ENCODE measurements at places on chromosomes 2 and 18.

DNA sequence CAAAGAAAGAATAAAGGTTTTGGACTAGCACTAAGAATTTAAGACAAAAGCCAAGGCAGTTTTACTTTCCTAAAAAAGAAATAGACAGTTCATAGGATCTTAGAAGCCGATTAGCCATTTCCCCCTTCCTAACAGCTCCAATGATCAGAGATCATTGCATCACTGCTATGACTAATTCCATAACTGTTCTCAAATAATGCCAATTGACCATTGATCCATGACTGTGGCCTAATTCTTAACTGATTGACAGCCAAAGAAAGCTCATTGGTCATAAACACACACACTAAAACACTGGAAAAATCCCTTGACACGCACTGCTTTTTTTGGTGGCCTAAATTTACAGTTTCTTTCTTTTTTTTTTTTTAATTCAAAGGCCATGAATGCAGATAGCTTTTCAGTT is 345.0 kb upstream of the ACVR2A start:
- DNase-seq = no peak

DNA sequence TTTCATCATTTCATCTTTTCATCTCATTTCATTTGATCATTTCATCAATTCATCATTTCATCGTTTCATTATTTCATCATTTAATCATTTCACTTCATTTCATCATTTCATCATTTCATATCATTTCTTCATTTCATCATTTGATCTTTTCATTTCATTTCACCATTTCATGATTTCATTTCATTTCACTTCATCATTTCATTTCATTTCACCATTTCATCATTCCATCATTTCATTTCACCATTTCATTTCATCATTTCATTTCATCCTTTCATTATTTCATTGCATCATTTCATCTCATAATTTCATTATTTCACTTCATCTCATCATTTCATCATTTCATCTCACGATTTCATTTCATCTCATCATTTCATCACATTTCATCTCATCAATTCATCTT is 127.8 kb downstream of the ANKRD30BL start:
- no peak for DNase-seq

DNA sequence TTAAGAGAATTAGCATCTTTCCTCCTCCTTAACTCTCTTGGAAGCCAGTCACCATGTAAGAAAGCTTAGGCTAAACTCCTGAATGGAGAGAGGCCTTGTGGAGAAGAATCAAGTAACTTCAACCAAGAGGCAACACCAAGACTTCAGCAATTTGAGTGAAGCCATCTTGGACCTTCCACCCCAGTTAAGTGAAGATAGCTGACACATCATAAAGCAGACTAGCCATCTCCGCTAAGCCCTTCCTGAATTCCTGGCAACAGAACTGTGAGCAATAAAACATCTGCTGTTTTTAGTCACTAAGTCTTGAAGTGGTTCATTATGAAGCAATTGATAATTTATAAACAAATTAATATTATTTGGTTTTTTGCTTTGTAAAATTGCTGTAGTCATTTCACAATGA is 1.5 kb upstream of the ZNF397 start:
- DNase-seq = peak; percentile 36

GRCh38 chr2:189375842-189376241 is 65.4 kb upstream of the WDR75 start:
- DNase-seq = no peak

DNA sequence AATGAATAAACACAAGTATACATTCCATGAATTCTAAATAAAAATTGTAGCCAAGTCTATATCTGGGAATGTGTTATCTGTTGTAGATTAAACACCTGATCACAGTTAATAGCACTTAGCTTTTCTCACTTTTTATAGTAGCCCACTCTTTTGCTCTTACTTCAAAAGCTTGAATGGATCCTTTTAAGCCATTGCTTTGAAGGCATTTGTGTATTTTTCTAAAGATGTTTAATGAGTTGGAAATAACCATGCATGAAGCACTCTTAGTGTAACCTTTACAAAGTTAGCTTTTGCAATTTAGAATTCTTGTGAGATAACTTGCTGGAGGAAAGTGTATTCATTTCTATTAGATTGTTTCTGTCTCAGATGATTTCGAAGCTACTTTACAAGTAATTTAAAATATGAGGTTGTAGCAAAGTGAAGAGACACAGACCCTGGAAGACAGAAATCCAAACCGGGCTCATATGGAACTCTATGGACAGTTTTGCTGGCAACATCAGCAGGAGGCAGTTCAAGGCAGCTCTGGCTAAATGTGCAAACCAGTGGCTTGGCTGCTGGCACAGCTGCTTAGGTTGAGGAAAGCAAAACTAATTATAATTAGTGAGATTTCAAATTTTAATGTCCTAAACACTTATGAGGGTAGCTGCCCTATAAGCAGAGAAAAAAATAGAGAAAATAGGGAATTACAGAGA is 469.8 kb upstream of the ZEB2 start:
- no peak for DNase-seq

DNA sequence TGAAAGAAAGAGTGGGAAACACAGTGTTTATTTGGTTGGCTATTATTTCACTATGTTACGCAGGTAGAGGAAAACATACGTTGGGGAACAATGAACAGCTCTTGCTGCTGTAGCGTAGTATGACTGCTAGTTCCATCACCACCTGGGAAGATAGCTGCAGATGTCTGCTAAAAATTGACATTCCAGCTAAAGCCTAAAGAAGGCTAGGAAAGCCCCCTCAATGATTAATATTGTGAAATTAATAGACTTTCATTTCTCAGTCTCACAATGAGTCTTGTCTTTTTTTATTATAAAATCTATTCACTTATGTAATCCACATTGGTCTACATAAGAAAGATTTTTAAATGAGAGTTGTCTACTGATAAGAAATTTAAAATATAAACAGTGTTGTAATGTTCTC is 165.7 kb downstream of the CPS1 start:
- DNase-seq = no peak

GRCh38 chr2:122078451-122078850 is 323.0 kb downstream of the TSN start:
- DNase-seq = peak; percentile 86

- peak; percentile 39 for DNase-seq
Observed at GRCh38 chr2:174901075-174901474, 104.1 kb downstream of the CHN1 start.

DNA sequence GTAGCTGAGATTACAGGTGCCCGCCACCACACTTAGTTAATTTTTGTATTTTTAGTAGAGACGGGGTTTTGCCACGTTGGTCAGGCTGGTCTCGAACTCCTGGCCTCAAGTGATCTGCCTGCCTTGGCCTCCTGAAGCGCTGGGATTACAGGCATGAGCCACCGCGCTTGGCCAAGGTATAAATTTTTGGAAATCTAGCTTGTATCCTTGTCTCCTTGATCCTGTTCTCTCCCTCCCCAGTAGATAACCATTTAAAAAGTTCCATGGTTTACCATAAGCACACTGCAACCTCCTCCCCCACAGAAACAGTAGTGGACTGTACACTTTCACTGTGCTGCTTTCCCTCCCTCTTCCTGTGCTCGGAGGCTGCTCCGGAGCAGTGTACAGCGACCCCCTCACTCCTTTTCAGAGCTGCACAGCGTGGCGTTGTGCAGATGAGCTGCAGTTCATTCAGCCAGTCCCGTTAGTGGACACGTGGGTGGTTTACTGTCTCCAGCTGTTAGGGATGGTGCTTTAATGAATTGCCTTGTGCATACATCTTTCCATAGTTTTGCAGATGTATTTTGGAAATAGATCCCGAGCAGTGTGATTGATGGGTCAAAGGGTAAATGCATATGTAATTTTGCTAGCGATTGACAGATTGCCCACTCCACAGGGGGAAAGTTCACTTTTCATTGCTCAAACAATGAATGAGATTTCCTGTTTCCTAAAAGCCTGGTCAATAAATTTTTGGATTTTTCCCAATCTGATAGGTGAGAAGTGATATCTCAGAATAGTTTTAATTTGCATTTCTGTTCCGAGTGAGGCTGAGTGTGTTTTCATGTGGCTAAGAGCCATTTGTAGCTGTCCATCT is 14.8 kb downstream of the ASB1 start:
- no peak for DNase-seq

DNA sequence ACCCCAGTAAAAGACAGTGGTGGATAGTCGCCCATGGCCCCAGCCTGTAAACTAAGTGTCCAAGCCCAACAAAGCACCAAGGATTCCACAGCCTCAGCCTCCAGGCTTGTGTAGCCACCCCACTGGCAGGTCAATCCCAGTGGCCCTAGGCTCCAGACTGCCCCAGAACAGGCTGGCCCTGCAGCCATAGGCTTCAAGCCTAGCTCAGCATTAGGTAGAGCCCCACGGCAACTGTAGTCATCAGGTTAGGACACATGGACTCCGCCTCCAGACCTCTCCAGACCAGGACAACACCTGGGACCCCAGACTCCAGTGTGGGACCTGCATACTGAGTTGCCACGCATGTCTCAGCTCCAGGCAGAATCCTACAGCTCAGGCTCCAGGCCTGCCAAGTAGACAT is 1590.6 kb upstream of the DDX18 start:
- no peak for DNase-seq
